ENCODE measurements at places on chromosomes 12 and 14.

DNA sequence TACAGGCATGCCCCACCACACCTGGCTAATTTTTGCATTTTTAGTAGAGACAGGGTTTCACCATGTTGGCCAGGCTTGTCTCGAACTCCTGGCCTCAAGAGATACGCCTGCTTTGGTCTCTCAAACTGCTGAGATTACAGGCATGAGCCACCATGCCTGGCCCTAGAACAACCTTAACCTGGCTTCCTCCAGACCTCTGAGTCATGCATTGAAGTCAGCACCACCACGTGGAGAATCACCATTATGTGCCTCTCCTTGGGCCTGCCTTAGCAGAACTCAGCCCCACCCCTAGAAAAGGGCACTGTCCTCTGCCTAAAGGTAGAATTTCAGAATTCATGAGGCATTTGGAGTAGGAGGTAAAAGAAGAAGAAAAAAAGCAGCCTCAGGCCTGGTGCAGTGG, 49.0 kb downstream of the LIMA1 start:
- no peak for DNase-seq

GRCh38 chr14:60515511-60516289, 6.8 kb downstream of the SIX6 start:
- no peak for DNase-seq

DNA sequence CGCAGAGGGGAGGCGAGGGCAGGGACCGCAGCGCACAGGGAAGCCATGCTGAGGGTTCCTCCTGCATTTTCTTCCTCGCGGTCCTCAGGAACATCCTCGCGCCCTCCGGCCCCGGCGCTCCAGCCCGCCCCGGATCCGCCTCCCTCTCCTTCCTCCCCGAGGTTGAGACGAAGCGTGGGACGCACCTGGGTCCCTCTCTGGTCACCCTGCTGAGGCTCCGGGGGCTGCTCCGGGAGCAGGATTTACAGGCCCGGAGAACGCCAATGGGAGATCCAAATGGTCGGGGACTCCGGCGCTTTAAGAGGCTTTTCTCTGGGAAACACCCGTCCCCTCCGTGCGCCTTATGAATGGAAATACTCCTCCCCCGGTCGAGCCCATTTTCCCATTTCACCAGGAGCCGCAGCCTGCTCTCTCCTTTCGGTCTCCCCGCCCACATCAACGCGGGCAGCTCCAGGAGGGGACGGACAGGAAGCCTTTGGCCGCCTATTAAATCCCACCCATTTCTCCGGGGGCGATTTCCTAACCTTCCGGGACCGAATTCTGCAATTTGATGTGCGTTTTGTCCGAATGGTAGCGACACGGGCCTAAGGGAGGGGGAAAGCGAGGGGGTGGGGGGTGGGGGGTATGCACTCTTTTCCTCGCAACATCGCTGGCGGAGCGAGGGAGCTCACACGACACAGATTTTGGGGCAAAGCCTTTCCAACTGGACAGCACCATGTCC, at the start of gene UNC79:
Gene UNC79, plus strand, starts transcription at position 625 of the 721 bp plus-strand sequence. Its CDS starts 91 bp downstream, at position 716.
- no peak for DNase-seq

GRCh38 chr14:45247427-45247826, 5.6 kb downstream of the MIS18BP1 start:
- DNase-seq: no peak

DNA sequence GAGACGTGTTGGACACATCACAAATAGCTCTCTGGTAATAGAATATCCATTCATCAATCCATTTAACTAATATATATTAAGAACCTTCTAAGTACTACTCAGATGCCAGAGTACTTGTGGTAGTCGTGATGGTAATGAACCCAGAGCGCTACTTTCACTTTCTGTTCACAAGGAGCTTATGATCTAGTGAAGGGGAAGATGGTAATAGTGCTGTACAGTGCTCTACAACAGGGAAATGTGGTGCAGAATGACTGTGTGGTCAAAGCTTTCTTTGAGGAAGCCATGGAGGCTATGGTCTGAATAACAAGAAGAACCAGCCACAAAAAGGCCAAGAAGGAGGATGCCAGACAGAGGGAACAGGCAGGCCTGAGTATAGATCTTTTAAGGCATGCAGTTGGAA, 212.0 kb downstream of the PTPRO start:
- no peak for DNase-seq

DNA sequence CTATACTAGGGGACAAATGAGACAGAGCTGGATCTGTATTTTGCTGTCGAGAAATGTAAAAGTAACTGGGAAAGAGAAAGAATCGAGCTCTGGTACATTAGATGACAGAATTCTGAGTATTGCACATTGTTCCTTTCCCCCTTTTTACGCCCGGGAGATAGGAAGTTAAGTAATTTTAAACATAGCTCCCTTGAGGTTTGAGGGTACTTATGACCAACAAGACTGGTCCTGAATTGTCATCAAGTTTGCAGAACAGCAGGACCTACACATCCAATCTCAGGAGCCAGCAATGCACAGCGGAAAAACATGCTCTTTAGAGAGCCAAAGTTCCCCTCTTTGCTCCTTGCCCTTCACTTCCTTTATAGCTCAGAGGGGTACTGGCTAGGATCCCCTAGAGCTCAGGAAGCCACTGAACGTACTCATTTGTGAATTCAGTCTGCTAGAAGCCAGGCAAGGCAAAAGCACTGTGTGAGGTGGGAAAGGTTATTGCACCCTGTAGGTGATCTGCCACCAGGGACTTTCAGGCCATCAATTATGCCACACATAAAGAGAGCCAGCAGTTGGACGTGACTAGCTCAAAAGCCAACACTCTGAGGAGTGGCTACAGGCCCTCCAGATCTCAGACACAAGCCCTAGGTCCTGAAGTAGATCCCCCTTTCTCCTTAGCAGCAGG, 333.8 kb downstream of the KCNH5 start:
- no peak for DNase-seq

GRCh38 chr12:47321436-47321835, 241.7 kb upstream of the AMIGO2 start:
- DNase-seq: no peak

- DNase-seq: no peak
Observed at GRCh38 chr14:100371773-100372172, 48.6 kb downstream of the SLC25A47 start.

DNA sequence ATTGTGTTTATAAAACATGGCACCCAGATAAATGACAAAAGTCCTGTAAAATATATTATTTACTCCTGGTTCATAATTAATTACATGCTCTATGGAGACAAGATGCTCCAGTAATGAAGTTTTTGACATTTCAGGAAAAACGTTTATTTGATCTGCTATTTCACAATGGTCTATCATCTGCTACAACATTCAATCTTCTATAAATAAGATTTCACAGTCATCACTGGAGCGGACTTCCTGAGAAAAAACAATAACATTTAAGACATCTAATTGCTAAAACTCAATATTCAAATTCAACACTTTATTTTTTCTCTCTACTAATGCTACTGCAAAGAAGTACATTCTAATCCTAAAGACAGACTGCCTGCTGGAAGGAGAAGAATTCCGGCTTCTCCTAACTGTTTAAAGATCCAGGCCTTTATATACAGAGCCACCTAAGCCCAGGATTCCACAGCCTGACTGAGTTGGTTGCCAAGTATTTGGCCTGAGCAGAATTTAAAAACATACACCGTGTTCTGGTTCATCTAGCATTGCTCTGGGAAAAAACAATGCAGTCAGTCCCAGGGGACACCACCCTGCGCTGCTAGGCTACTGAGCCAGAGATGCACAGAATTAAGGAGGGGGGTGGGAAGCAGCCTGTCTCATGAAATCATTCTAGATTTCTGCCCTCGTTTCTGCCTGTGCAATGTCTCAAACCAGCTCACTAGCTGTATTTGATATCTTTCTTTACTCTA, 58.0 kb downstream of the TMTC1 start:
- no peak for DNase-seq

- no peak for DNase-seq
Observed at GRCh38 chr12:103696101-103696500, 109.0 kb downstream of the STAB2 start.

DNA sequence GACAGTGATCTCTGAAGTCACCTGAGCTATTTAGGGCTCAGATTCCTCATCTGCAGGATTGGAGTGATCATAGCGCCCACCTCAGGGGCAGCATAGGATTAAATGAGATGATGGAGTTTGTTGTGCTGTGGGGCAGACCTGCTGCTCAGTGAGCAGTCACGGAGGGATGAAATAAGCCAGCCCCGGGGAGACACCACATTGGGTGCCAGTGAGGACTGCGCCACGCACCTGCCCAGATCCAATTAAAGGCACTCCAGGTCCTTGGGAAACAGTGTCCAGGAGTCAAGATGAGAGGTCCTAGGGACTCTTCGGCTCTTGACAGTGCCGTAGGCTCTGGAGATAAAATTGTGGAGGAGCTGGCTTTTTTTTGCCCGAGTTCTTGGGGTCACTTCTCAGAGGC, 166.2 kb downstream of the ADGRD1 start:
- no peak for DNase-seq

DNA sequence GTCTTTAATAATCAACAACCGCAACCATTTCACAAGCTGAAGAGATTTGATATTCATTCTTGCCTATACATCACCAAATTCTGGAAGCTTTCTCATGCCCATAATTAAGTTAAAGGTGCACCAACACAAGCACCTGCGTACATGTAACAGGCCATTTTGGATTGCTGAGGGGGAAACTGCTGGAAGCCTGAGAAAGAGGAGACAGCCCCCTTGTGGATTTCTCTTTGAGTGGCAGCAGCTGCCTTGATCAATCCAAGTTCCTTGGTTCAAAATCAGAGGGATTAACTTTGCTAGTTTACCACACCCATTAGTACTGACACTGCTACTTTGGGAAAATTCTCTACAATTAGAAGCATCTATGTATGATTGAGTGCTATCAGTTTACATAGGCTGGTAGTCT, 321.1 kb downstream of the NOVA1 start:
- no peak for DNase-seq

GRCh38 chr12:118429688-118430383, 53.5 kb downstream of the SUDS3 start:
- no peak for DNase-seq

DNA sequence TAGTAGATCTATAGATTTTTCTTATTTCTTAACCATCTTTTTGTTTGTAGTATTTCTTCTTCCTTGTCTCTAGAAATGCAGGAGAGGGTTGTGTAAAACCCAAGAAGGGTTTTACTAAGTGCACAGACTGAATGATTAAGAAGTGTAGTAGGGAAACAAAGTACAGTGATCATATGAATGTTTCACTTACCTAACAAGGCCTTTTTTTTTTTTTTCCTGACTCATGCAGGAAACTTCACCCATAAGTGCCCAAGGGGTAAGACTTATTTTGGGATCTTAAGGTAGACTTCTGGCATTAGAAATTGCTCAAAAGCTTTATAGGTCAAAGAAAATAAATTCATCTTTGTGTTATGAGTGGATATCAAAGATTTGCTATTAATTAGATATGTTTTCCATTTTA, 10.2 kb downstream of the SCN8A start:
- DNase-seq: no peak

DNA sequence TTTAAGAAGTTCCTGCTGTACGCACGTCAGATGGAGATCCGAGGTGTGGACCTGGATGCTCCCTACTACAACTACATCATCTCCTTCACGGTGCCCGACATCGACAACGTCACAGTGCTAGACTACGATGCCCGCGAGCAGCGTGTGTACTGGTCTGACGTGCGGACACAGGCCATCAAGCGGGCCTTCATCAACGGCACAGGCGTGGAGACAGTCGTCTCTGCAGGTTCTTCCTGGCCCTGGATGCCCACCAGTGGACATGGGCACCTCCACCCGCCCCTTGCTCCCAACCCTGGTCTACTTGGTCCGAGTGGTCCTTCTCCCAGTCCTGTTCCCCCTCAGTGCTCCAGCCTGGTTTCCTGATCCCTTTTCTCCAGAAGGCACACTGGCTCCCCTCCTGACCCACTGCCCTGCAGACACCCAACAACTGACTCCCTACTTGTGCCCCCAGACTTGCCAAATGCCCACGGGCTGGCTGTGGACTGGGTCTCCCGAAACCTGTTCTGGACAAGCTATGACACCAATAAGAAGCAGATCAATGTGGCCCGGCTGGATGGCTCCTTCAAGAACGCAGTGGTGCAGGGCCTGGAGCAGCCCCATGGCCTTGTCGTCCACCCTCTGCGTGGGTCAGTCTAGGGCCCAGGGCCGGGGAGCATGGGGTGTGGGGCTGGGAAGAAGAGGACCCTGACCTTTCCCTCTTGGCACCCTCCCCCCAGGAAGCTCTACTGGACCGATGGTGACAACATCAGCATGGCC, 32.1 kb upstream of the LRP1-AS start:
- no peak for DNase-seq

DNA sequence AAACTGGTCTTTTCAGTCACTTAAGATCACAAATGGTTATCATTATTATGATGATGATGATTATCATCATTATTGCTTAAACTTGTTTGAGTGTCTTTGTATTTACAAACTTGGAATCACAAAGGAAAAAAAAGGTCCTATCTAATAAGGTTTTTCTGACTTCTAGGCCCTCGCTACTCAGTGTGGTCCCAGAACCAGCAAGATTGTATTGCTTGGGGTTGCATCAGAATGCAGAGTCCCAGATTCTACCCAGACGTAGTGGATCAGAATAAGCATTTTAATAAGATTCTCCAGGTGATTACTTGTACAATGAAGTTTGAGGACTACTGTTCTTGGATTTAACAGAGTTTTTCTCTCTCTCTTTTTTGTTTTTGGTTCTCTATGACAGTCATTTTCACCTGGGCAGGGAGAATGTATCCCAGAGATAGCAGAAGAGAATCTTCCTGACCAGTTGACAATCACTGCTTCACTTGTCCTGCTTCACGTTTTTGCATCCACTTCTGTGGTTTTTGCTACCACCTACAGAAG, 29.3 kb upstream of the PPP1R12A start:
- DNase-seq: no peak

DNA sequence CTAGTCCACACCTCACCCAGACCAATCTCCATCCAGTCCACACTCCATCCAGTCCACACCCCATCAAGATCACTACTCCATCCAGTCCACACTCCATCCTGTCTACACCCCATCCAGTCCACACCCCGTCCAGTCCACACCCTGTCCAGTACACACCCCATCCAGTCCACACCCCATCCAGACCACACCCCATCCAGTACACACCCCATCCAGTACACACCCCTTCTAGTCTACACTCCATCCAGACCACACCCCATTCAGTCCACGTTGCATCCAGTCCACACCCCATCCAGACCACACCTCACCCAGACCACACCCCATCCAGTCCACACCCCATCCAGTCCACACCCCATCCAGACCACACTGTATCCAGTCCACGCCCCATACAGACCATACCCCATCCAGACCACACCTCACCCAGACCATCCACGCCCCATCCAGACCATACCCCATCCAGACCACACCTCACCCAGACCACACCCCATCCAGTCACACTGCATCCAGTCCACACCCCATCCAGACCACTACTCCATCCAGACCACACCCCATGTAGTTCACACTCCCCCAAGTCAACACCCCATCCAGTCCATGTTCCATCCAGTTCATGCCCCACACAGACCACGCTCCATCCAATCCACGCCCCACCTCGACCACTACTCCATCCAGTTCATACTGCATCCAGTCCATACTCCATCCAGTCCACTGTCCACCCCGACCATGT, 116.6 kb upstream of the RTL1 start:
- no peak for DNase-seq
